Fibroblast of skin of scalp (primary cell): ENCODE measurements at places on chromosomes 3 and 15.

- peak; percentile 28 for DNase-seq
Observed at GRCh38 chr15:85316244-85316934, 64.0 kb upstream of the AKAP13 start.

DNA sequence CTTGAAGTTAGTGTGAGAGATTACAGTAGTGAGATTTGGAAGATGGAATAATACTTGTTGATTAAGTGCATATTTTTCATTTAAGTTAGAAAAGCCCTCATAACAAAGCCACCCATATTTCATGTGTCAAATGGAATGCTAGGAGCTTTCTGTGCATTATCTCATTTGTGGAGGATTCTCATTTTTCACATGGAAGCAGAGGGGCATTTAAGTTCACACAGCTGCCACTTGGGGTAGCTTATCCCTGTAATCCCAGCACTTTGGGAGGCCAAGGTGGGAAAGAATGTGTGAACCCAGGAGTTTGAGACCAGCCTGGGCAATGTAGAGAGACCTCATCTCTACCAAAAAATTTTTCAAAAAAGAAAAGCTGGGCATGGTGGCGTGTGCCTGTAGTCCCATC is 55.2 kb downstream of the RAB7A start:
- DNase-seq: peak; percentile 12

DNA sequence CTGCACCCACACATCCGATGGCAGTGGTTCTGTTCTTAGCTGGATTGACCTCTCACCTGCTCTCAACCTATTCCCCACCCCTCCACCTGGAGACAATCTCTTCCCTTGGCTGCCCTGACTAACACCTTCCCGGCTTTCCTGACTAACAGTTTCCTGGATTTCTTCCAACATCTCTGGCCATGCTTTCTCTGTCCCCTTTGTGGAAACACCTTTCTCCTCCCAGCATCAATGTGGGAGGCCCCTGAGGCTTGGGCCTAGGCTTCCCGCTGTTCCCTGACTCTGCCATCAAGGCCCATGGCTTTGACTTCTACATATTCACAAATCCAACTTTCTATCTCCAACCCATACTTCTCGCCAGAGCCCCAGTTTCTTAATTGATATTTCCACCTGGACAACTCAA is 142.8 kb upstream of the ATP2B2 start:
- DNase-seq: no peak

GRCh38 chr15:74011610-74012009 is 17.1 kb downstream of the PML start:
- no peak for DNase-seq

DNA sequence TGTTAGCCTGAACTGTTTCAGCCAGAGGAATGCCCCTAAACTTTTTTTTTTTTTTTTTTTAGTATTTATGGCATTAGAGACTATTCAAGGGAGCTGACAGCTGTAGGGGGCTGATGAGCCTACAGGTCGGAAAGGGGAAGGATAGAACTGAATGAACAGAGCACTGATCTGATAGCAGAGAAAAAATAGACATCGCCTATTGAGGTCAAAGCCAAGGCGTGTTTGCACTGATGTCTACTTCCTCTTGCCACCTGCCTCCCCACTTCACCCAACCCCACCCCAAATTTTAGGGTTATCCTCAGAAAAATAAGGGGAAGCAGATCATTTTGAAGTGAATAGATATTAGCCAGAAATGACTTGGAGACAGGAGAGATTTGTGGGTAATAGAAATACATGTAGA is 3.0 kb upstream of the ZMAT3 start:
- no peak for DNase-seq

DNA sequence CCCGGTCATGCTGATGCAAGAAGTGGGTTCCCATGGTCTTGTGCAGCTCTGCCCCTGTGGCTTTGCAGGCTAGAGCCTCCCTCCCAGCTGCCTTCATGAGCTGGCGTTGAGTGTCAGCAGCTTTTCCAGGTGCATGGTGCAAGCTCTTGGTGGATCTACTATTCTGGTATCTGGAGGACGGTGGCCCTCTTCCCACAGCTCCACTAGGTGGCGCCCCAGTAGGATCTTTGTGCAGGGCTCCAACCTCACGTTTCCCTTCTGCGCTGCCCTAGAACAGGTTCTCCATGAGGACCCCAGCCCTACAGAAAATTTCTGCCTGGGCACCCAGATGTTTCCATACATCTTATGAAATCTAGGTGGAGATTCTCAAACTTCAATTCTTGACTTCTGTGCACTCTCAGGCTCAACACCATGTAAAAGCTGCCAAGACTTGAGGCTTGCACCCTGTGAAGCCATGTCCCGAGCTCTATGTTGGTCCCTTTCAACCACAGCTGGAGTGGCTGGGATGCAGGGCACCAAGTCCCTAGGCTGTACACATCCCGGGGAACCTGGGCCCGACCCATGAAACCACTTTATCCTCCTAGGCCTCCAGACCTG is 238.4 kb upstream of the MDFIC2 start:
- DNase-seq: peak; percentile 59

DNA sequence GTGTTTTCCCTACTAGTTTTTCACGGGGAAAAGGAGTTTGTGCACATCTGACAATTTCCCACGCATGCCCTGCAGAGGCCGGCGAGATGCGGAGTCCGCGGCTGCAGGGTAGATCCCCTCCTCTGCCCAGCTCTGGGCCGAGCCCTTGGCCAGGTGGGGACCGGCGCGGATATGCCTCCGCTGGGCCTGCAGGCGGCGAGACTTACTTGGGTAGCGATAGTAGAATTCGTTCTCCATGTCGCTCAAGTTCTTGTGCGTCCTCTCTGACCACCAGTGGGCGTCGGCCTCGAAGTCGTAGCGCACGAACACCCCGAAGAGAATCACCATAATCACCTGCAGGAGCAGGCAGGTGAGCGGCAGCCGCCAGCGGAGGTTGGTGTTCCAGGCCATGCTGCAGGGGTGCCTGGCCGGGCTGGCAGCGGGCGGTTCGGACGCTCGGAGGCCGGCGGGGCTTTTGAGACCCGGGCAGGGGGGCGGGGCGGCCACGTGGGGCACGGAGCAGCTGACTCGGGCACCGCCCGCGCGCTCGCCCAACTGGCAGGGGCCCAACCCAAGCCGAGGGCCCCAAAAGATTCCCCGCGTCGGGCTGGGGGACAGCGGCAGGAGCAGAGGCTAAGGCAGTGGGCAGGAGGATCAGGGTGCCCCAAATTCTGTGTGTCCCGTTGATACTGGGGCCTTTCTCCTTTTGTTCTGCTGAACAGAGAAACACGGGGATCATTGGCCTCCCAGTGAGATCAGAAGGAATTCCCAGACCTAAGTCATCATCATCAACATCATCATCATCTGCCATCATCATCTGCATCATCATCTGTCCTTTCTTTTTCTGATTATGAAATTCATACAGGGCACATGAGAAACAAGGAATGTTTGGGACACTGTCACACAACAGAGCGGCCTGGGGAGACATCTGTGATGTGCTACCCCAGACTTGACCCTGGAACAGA is at the start of gene RHCG:
RHCG (minus strand) TSS at position 429 of the 944 bp plus-strand sequence; CDS start at position 390, 39 bp downstream.
- DNase-seq: peak; percentile 8

GRCh38 chr3:16587681-16588060 is 17.6 kb downstream of the DAZL start:
- DNase-seq: peak; percentile 58

GRCh38 chr15:57552678-57553334 is 38.9 kb upstream of the MYZAP start:
- DNase-seq: no peak

GRCh38 chr3:28000608-28001007 is 240.8 kb upstream of the CMC1 start:
- DNase-seq: no peak

GRCh38 chr3:170054204-170054603 is 16.4 kb downstream of the GPR160 start:
- no peak for DNase-seq

DNA sequence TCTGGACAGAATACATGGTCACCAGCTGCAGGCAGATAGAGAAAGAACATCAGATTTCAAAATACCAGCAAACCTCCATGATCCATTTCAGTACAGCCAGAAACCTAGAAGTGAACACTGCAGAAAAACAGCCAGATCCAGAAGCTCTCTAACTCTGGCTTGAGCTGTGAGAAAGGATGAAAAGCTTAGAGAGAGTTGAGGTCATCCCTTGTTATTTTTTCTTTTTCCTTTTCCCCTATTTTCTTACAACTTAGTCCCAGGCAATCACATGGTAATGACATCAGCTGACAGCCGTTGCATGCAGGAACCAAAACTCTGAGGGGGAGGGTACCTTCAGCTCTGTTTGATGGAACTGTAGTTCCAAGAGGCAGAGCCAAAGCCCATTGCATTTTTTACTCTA is 113.2 kb downstream of the TCF12 start:
- peak; percentile 52 for DNase-seq

- DNase-seq: no peak
Observed at GRCh38 chr3:154926721-154927120, 153.4 kb upstream of the MME start.

DNA sequence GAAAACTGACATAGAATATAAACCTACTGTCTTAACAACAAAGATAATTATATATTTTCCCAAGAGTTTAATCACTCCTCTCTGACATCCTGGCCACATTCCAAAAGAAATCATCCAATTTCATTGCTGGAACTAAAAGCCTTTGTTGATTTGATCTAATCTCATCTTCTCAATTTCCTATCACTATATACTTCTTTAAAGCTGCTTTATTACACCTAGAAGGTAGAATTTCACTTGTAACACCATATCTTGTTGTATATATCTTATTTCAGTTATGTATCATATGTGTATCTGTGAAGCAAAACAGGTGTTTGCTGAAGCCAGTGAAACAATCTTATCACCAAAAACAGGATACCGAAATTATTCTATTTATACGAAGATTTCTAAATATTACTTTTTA is 740.2 kb downstream of the ROBO1 start:
- no peak for DNase-seq

DNA sequence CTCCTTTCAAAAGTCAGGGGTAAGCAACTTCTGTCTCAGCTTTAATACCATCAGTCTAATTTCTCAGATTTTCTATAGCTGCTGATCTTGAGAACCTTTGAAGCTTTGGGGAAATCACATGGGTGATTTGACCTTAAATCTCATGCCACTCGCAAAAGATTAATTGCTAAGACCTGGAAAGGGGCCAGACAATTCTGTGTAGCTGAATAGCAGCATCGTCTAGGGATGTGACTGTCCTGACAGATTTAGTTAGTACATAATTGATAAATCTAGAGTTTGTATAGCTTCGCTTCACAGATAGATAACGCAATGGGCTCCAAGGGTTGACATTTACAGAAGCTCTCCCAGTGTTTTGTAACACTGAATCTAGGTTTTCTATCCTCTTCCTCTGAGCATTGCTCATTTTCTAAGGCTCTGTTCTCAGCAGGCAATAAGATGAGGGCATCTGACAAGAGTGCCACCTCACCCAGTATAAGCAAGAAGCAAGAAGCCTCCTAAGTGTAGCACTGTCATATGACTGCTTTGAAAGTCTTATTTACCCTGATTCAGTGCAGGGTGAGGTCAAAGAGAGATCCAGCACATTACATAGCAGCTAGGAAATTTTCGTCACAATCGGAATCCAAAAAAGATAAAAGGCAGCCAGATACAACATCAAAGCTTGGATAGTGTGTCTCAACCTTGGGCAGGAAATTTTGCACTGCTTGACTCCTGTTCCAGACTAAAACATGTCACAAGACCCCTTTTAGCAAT is 47.7 kb upstream of the DUT start:
- DNase-seq: no peak

DNA sequence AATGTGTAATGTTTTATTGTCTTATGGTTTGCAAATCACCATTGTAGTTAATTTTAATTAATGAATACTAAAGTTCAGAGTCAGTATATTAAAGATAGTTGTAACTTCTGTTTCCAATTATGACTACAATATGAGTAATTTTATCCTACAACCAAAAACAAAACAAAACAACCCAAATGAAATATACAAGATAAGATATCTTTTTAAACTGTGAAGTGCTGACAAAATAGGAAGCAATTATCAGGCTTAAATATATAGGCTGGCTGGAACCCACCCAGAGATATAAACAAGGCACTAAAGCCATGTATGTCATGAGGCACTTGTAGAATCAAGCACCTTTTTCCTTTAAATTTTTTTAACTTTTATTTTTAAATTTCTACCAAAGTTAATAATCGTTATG is 108.6 kb upstream of the LRRFIP2 start:
- no peak for DNase-seq

- no peak for DNase-seq
Observed at GRCh38 chr15:49189631-49190030, 19.6 kb downstream of the GALK2 start.

DNA sequence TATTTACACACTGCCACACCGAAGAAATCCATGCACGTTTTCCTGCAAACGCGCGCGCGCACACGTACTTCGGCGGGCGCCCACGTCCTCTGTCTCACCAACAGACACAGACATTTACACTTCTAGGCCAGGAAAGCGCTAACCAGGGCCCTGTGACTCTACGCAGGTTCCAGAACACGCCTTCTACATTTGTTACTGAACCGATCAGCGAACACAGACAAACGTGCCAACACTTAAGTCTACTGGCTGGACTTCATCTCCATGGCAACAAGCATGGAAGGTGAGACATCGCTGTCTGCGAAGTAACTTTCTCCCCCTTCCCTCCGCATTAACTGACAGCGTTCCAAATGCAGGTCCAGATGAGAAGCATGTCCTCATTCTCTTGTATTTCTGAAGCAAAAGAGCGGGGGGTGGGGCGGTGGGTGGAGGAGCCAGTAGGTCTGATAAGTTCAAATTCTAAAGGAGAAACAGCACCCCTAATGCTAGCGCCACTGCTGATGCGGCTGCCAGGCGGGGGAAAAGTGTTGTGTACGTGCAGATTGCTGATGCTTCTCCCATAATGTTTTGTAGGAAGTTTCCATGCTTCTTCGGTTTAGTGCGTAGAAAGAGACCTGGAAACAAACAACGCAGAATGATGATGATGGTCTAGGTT is at the start of gene CTXN2:
CTXN2 (plus strand) TSS at position 92 of the 652 bp plus-strand sequence. CDS start 9,636 bp downstream, outside the sequence.
- no peak for DNase-seq

DNA sequence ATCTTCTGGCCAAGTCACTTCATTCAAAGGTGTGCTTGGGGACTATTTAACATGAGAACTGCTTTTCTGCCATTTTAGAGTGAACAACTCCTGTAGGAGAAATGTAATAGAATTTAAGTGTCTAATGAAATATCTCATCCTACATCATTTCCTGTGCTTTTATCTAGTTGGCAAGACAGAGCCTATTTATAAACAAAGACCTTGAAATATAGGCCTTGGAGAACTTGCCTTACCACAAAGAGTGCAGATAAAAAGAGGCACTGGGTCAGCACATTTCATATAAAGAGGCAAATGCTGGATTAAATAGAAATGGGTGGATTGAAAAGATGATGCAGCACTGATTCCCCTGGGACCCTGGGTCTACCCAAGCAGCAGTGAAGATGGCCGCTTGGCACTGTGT is 278.0 kb downstream of the SUCLG2 start:
- no peak for DNase-seq

DNA sequence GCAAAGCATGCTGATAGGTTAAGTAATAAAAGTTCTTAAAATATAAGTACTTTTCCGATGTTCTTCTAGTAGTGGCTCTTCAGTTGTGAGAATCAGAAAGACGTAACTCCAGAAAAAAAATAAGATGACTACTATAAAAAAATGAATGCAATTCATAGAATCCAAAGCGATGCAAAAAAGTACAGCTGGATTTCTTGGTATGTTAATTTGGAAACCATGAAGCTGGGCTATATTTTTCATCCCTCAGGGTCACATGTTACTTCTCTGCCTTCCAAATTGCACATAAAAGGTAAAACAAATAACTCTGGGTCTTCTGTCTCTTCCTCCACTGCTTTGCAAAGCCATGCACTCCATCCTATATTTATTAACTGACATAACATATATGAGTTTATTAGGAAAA is 843.9 kb upstream of the DPPA4 start:
- DNase-seq: peak; percentile 11

GRCh38 chr15:95281470-95281869 is 1049.0 kb upstream of the NR2F2 start:
- DNase-seq: no peak

- DNase-seq: peak; percentile 63
Observed at GRCh38 chr3:108488631-108489030, 21.8 kb downstream of the MYH15 start.
